COR-L47 (cell line): ENCODE measurements at places on chromosomes 1 and 21.

GRCh38 chr1:186078245-186078644 is 296.8 kb downstream of the TPR start:
- DNase-seq, result no peak

DNA sequence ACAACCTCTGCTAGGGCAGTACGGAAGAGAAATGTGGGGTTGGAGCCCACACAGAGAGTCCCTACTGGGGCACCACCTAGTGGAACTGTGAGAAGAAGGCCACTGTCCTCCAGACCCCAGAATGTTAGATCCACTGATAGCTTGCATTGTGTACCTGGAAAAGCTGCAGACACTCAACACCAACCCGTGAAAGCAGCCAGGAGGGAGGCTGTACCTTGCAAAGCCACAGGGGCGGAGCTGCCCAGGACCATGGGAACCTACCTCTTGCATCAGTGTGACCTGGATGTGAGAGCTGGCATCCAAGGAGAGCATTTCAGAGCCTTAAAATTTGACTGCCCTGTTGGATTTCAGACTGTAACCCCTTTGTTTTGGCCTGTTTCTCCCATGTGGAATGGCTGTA is 85.5 kb downstream of the USP25 start:
- DNase-seq, result no peak

DNA sequence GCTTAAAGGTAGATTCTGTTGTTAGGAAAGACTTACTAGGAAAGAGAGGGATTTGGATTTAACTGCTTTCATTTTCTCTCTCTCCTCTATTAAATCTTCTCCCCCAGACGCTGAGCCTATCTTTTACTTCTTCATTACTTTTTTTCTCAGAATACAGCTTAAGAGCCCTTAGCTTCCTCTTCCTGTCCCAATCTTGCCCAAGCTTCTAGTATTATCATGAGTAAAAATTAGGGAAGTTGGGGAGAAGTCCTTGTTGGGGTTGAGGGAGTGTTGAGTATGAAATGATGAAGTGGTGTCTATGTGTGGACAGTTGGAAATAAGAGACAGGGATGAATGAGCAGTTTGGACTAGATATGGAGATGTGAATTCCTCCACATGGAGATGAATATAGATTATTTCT is 35.0 kb downstream of the ACP6 start:
- no peak for DNase-seq

- DNase-seq, result no peak
Observed at GRCh38 chr1:148363439-148363810, 119.7 kb downstream of the PPIAL4G start.

DNA sequence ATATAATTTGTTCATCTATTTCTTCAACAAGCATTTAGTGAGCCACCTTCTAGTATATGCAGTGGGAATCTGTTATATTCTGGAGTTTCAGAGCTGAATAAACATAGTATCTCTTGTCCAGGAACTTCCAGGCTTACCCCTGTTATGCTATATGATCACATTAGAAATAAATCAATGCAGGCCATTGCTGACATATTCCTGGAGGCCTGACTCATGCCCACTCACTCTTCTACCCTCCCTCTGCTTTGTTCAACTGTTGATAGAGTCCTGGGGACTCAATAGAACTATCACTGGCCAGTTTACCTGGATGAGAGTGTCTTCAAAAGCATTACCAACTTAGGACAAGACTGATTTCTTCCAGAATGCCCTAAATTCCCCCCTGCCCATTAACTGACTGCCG is 29.3 kb upstream of the SRSF10 start:
- no peak for DNase-seq

- no peak for DNase-seq
Observed at GRCh38 chr1:111213412-111213811, 13.0 kb upstream of the DENND2D start.

GRCh38 chr1:7744882-7745281 is 26.2 kb upstream of the VAMP3 start:
- DNase-seq, result no peak

GRCh38 chr1:33455539-33456501 is 16.6 kb upstream of the ZSCAN20 start:
- peak; percentile 51 for DNase-seq

- DNase-seq, result peak; percentile 55
Observed at GRCh38 chr21:31397515-31397926, 53.5 kb upstream of the TIAM1 start.

GRCh38 chr1:154352245-154352580 is 26.9 kb downstream of the ATP8B2 start:
- no peak for DNase-seq
